HL-60 (cell line): ENCODE measurements at places on chromosomes 3 and 15.

- DNase-seq, result no peak
Observed at GRCh38 chr15:33729653-33730052, 238.6 kb upstream of the CHRM5 start.

DNA sequence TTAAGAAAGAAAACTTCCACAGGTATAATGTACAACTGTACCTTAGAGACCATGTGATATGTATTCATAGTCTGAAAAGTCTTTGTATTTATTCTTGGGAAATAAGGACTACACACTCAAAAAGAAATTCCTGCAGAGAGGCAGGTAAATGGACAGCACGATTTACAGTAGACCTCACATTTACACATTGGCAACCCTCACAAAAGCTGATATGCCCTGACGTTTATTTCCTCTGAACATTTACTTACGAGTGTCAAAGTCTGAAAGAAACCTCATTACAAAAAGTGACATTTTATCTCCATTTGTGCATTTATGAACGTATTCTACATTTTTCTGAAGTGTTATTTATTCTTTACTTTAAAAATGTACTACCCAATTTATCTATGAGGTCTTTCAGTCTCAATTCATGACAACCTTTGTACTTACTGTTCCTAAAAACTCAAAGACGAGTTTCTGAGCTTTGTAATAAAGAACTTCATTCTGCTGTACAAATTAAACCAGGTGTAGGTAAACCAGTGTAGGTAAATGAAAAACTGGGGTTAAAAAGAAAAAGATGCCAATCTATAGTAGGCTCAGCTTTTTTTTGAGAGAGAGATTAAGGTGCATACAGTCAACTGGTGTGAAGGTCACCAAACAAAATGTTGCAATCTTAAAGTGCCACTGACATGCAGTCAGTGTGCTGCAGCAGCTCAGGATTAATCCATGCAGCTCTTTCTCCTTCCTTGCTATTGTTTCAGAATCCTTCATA, 44.3 kb downstream of the THRB start:
- no peak for DNase-seq

GRCh38 chr3:194395212-194395611, 3.9 kb downstream of the GP5 start:
- DNase-seq, result no peak

GRCh38 chr3:27614592-27614991, 107.5 kb downstream of the EOMES start:
- no peak for DNase-seq

DNA sequence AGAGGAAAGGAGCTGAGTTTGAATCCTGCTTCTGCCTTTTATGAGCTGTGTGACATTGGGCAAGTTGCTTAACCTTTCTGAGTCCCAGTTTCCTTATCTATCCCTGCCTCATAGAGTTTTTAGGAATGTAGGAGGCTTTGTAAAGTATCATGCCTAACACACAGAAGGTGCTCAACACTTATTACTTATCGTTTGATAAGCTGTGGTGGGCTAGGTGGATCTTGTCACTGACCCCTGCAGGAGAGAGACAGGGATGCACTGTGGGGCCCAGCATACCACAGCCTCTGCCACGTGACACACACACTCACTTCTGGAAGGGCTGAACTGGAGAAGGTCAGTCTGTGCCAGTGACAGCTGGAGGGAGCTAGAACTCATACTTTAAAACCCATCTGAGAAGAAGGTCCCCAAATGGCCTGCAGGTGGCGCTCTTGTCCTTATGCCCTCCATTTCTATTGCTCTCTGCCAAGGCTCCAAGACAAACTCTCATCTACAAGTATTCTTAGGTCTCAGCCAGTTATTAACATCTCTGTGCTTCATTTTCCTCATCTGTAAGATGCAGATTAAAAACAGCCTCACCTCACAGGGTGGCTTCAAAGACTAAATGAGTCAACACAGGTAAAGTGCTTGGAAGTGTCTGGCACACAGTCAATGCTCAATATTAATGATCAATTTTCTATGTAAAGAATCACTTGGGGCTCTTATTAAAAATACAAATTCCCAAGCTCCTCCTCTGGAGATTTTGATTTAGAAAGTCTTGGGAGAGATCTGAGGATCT, 57.5 kb upstream of the HACD2 start:
- DNase-seq, result peak; percentile 73

- DNase-seq, result no peak
Observed at GRCh38 chr15:83960192-83960829, 275.3 kb upstream of the GOLGA6L4 start.

DNA sequence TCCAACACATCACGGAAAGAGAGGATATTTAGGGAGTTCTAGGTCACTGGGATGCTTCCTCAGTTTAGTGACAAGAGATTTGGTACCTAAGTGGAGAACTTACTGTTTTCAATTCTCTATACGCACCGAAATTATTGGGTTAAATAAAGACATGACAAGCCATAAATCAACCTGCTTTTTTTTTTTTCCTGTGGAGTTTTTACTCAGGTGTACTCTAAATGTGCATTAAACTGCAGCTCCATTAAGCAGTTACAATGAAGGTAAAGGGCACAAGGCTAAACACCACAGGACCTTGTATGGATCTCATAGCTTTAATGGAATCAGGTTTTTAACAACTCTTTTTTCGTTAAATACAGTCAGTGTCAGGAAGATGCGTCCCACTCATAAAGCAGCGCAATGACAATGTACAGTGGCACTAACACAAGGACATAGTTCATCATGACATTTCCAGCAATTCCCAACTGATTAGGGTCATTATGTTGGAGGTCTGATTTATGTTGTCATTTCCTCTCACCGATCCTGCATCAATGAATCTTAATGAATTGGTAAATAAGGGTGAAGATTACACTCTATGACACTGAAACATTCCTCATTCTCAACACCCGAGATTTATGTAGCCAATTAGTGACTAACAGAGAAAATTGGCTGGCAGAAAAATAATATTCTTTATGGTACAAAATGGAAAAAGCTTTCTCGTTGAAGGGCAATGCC, 355.2 kb downstream of the FOXP1 start:
- DNase-seq, result no peak

DNA sequence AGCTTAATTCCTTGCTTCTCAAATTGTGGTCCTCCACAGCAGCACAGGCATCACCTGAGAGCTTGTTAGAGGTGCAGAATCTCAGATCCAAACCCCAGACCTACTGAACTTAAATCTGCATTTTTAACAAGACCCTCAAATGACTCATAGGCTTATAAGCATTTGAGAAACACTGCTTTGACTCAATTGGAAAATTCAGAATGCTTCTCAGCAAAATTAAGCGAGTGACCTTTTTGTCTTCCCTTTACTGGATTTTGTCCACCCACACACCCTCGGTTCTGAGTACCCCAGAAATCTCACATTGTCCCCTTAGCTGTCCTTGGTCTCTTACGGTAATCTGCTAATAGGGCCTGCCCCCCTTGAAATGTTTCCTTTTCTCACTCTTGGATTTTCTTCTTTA, 17.9 kb downstream of the CD80 start:
- no peak for DNase-seq
